ENCODE measurements at places on chromosomes 3 and 15. TPM values are rescaled to one million over a fixed set of nuclear protein-coding genes. Genes with fewer than 3 reads are reported as not detected.

Gene KBTBD12
- total RNA-seq = 0.05 TPM

Gene GHSR
- total RNA-seq = not detected

Gene SLC9C1
- total RNA-seq = not detected

Gene ZNF80
- not detected for total RNA-seq

Gene DZIP1L
- 5.5 TPM for total RNA-seq

Measured in myocyte (in vitro differentiated cells).